ENCODE measurements at places on chromosomes 6 and 20.

DNA sequence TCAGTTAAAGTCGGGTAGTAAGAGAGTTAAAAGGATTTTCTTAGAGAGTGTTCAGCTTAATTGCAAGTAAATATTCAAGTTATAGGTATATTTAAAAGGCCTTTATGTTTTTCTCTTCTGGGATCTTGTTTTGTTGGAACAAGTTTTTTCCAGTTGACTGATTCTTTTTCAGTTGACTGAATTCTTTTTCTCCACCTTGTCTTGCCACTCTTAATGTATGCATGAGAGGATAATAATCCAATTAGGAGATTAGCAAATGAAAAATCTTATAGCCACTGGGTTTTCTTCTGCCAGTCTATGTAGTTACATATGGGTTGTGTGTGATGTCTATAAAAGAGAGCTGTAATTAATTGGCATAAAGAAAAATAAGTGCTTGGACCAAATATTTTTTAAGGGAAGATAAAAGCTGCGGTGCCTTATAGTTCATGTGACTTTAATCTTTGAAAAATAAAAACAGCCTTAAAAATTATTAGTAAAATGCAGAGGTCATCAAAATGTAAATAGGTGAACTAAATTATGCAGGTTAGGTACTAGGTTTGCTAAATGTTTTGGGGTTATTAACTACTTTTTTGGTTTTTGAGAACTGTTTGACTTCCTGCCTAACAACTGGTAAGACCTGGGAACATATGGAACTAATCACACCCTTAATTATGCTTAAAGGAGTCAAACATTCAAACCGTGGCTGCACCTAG is 367.2 kb downstream of the HTR1B start:
- DNase-seq = no peak

DNA sequence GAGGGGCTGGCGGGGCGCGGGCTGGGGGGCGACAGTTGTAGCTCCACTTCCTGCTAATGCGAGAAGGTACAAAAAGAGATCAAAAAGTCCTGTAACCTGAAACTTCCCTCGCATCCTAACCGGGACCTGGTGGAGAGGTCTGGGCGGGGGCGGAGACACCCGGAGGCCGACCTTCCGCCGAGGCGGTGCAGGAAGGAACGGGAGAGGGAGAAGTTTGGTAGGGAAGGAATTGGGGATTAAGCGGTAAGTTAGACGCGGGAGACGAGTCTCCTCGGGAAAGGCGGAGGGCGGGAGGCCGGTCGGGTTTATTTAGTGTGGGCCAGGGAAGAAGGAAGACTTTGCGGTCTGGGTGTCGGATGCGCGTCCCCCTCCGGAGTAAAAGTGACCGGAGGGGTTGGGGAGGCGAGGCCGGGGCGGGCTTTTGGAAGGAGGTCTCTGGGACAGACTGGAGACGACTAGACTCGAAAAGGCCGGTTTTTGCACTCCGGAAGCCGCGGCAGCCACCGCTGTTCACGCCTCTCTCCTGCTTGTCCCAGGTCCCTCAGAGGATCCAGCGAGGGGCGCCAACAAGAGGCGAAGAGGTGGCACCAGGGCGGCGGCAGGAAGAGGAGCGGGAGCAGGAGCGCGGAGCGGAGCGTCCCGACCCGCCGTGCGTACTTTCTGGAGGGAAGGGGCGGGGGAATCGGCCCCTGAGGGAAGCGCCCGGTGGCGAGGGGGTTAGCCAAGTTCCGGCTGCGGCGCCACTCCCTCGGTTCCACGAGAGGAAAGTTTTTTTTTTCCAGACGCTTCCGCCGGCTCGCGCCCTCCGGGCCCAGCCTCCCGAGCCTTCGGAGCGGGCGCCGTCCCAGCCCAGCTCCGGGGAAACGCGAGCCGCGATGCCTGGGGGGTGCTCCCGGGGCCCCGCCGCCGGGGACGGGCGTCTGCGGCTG is 734 bp downstream of the TPBG start:
- peak; percentile 14 for DNase-seq

DNA sequence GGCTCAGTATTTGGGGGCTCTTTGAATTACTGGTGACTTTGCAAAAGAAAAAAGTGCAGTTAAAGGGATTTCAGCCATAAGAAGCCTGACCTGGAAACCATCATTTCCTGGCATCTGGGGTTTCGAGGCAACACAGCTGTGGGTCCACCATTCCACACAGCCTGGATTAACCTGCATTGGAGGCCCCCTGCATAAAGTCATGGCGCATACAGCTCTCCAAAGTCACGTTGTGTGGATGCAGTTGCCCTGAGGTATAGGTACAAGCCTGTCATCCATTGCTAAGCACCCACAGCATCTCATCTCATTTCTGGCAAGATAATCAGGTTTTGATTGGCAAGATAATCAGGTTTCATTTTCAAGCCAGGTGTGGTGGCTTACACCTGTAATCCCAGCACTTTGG is 54.5 kb upstream of the TAGAP start:
- no peak for DNase-seq

DNA sequence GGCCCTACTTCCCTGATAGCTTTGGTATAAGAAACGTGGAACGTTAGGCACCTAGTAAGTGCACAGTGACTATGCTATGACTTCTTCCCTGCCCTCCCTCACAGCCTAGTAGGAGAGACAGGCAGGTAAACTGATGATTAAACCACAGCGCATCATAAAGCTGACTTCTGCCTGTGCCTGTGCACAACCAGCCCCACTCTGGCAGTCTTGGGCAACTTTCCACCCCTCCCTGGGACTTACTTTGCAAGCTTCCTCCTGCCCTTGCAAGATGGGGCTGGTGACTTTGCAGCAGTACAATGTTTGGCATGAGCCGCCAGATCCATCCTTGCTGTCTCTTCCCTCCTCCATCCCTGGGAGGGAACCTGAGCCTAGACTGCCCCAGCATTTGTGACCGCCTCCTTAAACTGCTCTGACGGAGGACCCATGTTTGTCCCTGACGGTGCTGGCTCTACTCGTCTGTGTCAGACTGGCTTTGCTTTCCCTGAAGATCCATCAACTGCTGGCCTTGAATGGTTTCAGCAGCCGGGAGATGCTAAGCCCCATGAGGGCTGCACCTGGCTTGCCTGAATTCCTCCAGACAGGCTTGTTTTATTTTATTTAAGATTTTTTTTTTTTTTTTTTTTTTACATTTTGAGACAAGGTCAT is 36.1 kb downstream of the EFCAB8 start:
- no peak for DNase-seq

DNA sequence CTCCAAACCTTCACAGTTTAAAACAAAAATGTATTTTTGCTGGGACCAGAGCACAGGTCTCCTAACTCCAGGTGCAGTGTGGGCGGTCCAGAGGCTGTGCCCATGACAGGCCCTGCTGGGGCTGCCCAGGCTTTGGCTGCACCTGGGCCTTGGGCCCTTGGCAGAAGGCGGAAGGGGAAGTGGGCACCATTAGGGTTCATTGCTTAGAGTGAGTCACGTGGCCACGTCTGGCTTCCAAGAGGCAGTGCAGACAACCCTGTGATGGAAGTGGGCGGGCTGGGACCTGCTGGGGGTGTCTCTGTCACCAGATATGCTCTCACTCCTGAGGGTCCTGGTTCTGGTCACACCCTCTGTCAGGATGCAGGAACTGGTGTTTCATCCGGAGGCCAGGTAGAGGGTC is 302.2 kb downstream of the QKI start:
- DNase-seq = peak; percentile 15

DNA sequence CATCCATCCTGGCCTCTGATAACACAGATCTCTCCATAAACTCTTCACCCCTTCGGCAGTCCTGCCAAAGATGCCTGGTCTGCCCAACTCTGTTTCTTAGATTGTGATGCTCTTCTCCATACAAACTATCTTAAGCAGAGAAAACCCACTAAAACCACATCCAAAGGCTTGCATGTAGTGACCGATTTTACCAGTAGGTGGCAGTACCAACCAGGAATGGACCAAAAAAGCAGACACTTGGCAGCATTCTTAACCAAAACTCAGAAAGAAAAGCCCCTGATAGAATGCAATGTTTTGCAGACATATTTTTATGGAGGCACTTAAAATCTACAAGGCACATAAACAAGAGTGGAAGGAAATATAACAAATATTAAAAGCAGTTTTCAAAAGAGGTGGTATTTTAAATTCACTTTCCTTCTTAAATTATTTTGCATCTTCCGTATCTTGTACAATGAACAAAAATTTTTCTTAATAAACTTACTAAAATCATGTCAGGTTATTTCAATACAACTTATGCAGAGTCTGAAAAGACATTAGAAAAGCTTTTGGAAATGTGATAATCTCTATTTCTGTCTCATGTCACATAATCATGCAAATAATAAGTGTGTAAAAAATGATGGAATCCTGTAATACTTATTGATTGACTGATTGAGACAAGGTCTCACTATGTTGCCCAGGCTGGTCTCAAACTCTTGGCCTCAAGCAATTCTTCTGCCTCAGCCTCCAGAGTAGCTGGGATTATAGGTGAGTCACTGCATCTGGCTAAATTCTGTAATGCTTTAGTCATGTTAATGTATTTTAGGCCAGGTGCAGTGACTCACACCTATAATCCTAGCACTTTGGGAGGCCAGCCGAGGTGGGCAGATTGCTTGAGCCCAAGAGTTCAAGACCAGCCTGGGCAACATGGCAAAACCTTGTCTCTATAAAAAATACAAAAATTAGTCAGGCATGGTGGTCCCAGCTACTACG is 29.4 kb downstream of the LRP11 start:
- DNase-seq = peak; percentile 67

DNA sequence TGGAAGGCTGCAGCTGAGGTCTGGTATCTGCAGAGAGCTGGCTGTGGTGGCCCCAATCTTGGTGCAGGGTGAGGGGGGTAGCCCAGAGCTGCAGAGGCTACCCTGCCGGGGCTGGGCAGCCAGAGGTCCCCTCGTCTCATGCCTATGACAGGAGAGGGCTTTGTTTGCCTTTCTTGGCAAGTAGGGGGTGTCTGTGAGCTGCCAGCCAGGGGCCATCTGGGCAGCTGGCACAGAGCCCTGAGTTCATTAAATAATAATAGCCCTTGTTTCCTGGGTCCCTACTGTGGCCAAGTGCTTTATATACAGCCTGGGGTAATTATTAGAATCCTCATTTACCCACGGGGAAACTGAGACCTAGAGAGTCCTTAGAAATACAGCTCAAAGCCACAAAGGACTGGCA is 66.6 kb downstream of the EZR start:
- DNase-seq = no peak

DNA sequence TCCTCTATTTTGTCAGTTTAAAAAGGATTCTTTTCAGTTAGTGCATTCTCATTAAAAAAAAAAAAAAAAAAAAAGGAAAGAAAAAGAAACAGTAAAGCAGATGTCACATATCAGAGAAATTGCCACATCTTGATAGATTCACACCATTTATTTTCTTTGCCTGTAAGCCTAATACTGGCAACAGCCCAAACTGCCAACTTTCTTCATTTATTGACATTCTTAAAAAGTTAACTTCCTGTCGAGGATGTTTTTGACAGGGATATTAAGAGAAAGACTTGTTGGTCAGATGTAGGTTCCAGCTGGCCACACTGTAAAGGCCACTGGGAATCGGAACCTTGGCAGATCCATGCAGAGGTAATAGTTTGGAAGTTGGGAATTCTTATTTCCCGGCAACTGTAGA is 332.6 kb downstream of the NRN1 start:
- DNase-seq = no peak

DNA sequence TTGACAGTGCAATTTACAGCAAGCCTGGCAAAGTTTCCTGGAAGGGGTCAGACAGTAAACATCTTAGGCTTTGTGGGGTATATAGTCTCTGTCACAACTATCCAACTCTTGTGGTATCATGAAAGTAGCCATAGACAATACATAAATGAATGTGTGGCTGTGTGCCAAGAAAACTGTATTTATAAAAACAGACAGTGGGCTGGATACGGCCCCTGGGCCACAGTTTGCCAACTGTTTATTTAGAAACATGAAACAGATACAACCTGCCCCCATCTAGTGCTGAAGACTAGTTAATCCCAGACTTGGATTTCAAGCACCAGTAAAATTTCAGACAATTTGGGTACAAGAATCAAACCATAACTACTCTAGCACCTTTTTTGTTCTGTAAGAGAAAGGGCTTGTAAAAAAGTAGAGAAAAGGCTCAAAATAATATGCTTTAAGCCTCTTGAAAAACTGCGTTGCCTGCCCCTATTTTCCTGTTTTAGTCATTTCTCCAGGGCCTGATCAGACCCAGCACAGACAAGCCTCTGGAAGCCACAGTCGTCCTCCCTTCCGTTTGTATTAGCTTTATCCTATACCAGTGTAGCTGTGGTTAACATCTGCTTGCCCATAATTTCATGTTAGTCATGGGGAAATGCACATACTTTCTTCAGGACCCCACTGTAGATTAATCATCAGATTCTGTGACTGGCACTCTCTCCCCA is 30.8 kb downstream of the JAG1 start:
- no peak for DNase-seq

DNA sequence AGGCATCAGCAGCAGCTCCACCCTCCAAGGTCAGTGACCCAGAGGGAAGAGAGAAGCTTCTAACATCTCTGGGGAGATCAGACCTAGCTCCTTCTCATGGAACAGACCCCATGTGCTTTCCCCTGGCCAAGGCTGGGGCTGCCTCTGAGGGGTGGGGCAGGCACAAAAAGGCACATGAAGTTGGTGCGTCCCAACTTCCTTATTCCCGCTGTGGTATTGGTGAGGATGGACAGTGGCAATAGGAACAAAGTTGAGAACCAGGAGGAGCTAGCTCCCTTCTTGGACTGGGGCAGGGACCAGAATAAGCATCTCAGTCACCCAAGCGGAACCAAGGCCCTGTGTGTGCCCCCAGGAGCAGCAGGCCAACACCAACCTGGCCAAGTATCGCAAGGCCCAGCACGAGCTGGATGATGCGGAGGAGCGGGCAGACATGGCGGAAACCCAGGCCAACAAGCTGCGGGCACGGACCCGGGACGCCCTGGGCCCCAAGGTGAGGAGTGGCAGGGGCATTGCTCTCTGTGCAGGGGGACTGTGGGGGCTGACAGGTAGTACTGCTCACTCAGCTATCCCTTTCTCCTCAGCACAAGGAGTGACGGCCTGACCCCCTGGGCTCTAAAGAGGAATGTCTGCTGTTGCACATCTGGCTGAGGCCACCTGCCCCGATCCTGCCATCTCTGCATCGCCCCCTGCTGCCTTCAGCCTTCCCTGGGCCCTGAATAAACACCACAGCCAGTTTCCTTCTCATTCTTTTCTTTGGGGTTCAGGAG is 46.1 kb downstream of the MYH7B start:
- no peak for DNase-seq

GRCh38 chr6:166633732-166634535 is 6.9 kb upstream of the RPS6KA2 start:
- no peak for DNase-seq

GRCh38 chr6:18883851-18884250 is 496.7 kb downstream of the RNF144B start:
- no peak for DNase-seq

- DNase-seq = peak; percentile 65
These were observed 2.9 kb downstream of the RXRB start for GRCh38 chr6:33197431-33198048.
